ENCODE measurements at places on chromosomes 6 and 20. TPM values are rescaled to one million over a fixed set of nuclear protein-coding genes. Genes with fewer than 3 reads are reported as not detected.

BFSP1 gene
- 0.22 TPM for total RNA-seq

HCRTR2 gene
- total RNA-seq: not detected

CLPSL1 gene
- total RNA-seq: not detected

BHLHE23 gene
- total RNA-seq: not detected

DEFB124 gene
- not detected for total RNA-seq

RAET1G gene
- not detected for total RNA-seq

ZNF334 gene
- total RNA-seq: 4.8 TPM

SLC22A7 gene
- total RNA-seq: 22.6 TPM

DNA sequence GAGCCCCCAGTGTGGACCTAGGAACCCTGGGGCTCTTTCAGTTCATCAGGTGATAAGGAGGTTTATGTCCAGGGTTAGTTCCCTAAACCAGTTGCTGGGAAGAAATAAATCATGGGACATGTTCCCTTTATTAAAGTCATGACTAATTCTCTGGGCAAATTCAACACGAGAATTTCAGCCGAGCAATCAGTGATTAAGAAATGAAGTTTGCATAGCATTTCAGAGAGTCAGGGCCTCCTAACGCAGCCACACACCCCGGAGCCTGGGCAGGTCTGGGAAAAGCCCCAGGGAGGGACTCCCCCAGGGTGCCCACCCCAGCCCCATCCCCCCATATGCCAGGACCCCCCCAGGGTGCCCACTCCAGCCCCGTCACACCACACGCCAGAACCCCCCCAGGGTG lies 20.1 kb downstream of the SLCO4A1 start:
- peaks cover 55% of the 10 kb centered on the region for H3K4me1 ChIP-seq
- no peaks in the 10 kb centered on the region for H3K27me3 ChIP-seq
- H3K27ac ChIP-seq: no peak overlapping the region
- H3K4me3 ChIP-seq: no peak overlapping the region
- DNase-seq: no peak

DNA sequence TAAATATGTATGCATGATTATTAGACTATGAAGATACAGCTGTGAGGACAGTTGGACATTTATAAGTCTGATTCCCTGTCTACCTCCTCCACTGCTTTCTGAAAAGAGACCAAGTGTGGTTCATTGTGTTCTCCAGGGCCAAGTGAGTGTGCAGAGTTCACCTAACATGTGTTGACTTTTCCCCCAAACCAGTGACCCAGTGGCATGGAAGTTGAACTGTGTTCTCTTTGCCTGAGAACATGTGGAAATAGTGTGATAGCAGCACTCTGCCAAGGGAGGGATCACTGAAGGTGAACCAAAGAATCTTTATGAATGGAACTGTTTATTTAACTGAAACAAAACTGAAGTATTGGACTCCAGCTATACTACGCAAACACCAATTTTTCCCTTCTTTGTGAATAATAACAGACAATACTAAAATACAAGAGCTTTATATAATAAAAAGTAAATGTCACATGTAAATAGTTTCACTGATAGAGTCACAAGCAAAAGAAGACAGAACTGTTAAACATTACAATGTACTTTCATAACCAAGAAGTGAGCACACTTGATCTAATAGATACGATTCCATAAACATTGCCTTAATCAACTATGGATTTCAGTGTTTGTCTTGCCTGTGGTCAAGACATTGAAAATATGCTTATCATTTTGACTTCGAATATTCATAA lies 200.3 kb upstream of the FUT9 start:
- H3K36me3 ChIP-seq: no peaks in the 10 kb centered on the region
- DNase-seq: peak; percentile 99
- peaks cover 61% of the 10 kb centered on the region for H3K4me1 ChIP-seq
- H3K4me3 ChIP-seq: no peak overlapping the region
- H3K27me3 ChIP-seq: no peaks in the 10 kb centered on the region

GRCh38 chr20:59725476-59726280 lies 121.3 kb downstream of the PHACTR3 start:
- peaks cover 50% of the 10 kb centered on the region for H3K27me3 ChIP-seq
- no peaks in the 10 kb centered on the region for H3K36me3 ChIP-seq
- H3K4me3 ChIP-seq: no peak overlapping the region
- H3K4me1 ChIP-seq: no peaks in the 10 kb centered on the region

- no peaks in the 10 kb centered on the region for H3K36me3 ChIP-seq
- no peaks in the 10 kb centered on the region for H3K4me1 ChIP-seq
- no peaks in the 10 kb centered on the region for H3K27me3 ChIP-seq
- H3K27ac ChIP-seq: no peak overlapping the region
These were observed 132.9 kb downstream of the SCML4 start for GRCh38 chr6:107691062-107691751.

GRCh38 chr6:111541026-111541681 lies 58.1 kb upstream of the REV3L start:
- peaks cover 11% of the 10 kb centered on the region for H3K4me1 ChIP-seq
- H3K36me3 ChIP-seq: no peaks in the 10 kb centered on the region
- no peaks in the 10 kb centered on the region for H3K27me3 ChIP-seq
- no peak overlapping the region for H3K4me3 ChIP-seq

DNA sequence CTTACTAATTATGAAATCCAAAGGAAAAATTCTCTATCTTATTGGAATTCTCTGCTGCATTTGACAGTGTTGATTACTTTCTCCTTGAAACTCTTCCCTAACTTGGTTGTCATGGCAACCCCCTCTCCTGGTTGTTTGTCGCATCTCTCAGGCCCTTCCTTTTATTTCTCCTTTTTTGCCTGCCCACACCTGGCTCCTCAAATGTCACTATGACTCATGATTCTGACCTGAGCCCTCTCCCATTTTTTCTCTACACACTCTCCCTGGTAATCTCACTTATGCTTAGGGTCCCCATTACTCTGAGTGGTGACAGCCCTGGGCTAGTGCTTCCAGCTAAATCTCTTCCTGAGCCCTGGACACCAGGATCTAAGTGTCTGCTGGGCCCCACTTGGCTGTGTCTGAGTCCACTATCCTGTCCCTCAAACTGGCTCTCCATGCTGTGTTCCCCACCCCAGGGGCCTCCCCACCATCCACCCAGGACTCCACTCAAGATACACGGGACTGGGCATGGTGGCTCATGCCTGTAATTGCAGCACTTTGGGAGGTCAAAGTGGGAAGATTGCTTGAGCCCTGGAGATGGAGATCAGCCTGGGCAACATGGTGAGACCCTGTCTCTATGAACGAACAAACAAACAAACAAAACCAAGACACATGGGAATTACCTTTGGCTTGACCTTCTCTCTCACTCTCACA lies 16.5 kb upstream of the NNAT start:
- no peak overlapping the region for H3K4me3 ChIP-seq
- no peak overlapping the region for H3K27ac ChIP-seq
- H3K4me1 ChIP-seq: peaks cover 38% of the 10 kb centered on the region
- no peaks in the 10 kb centered on the region for H3K27me3 ChIP-seq
- H3K36me3 ChIP-seq: 0 out of 3 replicates have a peak, but pooled peaks cover 10% of the 10 kb centered on the region
- no peak for DNase-seq

- no peak overlapping the region for H3K27ac ChIP-seq
- peaks cover 5% of the 10 kb centered on the region for H3K4me1 ChIP-seq
- DNase-seq: no peak
- no peaks in the 10 kb centered on the region for H3K27me3 ChIP-seq
These were observed 188.2 kb downstream of the LRFN2 start for GRCh38 chr6:40398810-40399477.

- H3K4me1 ChIP-seq: peaks cover 14% of the 10 kb centered on the region
- DNase-seq: no peak
- no peaks in the 10 kb centered on the region for H3K36me3 ChIP-seq
- peaks cover 94% of the 10 kb centered on the region for H3K27me3 ChIP-seq
- H3K4me3 ChIP-seq: peak overlapping the region; percentile 85
- H3K27ac ChIP-seq: no peak overlapping the region
These were observed 9.2 kb downstream of the NRN1 start for GRCh38 chr6:5997420-5997987.

GRCh38 chr6:166309977-166310376 lies 1.8 kb upstream of the PRR18 start:
- DNase-seq: no peak
- no peaks in the 10 kb centered on the region for H3K36me3 ChIP-seq
- H3K4me3 ChIP-seq: no peak overlapping the region
- peaks cover 13% of the 10 kb centered on the region for H3K27me3 ChIP-seq
- H3K27ac ChIP-seq: no peak overlapping the region

DNA sequence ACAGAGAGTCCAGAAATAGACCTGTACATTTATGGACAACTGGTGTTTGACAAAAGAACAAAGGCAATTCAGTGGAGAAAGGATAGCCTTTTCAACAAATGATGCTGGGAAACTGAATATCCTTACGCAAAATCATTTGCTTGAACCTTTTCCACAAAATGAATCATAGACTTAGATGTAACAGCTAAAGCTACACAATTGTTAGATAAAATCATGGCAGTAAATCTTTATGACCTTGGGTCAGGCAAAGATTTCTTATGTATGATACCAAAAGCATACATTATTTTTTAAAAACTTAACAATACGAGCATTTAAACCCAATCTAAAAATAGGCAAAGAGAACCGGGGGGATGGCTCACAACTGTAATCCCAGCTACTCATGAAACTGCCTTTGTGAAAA lies 73.5 kb upstream of the DST start:
- H3K36me3 ChIP-seq: no peaks in the 10 kb centered on the region
- no peak overlapping the region for H3K27ac ChIP-seq
- DNase-seq: no peak
- no peaks in the 10 kb centered on the region for H3K27me3 ChIP-seq

DNA sequence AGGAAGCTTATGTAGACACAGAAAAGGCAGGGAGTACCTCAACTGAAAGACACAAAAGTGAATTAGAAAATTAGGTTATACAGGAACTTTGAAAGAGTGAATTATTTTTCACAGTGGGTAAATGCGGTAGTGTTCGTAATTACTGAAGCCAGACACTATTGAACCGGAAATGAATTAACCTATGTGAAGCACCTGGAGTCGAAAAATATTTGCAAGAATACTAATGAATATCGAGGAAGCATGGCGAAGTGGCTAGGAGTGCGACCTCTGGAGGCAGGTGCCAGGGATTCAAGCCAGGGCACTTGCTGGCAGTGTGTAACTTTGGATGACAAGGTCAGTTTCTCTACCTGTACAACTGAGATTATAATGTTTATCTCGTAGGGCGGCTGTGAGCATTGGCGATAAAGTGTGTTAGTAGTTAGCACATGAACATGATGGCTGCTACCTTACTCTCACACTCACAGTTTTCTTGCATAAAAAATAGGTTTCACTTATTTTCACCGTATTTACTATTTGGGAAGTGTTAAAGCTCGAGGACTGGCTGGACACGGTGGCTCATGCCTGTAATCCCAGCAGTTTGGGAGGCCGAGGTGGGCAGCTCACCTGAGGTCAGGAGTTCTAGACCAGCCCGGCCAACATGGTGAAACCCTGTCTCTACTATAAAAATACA lies 567 bp upstream of the SLC18B1 start:
- 0 out of 2 replicates have a peak, but pooled peaks cover 4% of the 10 kb centered on the region for H3K4me1 ChIP-seq
- H3K27ac ChIP-seq: peak overlapping the region; percentile 45
- DNase-seq: peak; percentile 83
- peak overlapping the region; percentile 84 for H3K4me3 ChIP-seq

- H3K4me1 ChIP-seq: peaks cover 7% of the 10 kb centered on the region
- no peak overlapping the region for H3K4me3 ChIP-seq
- H3K27ac ChIP-seq: no peak overlapping the region
- no peaks in the 10 kb centered on the region for H3K27me3 ChIP-seq
- H3K36me3 ChIP-seq: no peaks in the 10 kb centered on the region
- no peak for DNase-seq
These were observed 18.2 kb downstream of the AKAP12 start for GRCh38 chr6:151257985-151258445.

DNA sequence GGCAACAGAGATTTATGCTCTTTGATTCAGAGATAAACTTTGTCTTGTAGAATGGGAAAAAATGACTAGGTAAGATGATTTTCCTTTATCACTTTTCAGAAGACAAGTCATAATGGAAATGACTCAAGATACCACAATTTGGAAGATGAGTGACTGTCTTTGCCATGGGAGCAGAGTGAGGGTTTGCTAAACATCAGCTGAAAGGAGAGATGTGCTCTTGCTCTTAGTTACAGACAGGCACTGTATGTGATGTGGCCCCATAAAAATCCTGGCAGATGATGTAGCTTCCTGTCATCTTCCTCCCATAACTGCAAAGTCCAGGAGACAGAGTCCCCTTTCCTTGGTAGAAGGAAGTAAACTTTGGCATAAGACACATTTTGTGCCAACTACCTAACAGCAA lies 47.6 kb downstream of the BACH2 start:
- H3K27ac ChIP-seq: no peak overlapping the region
- no peaks in the 10 kb centered on the region for H3K36me3 ChIP-seq
- H3K4me1 ChIP-seq: no peaks in the 10 kb centered on the region
- no peak for DNase-seq
- no peaks in the 10 kb centered on the region for H3K27me3 ChIP-seq

- no peak overlapping the region for H3K4me3 ChIP-seq
- no peak overlapping the region for H3K27ac ChIP-seq
- H3K4me1 ChIP-seq: no peaks in the 10 kb centered on the region
- H3K36me3 ChIP-seq: no peaks in the 10 kb centered on the region
- H3K27me3 ChIP-seq: no peaks in the 10 kb centered on the region
- no peak for DNase-seq
These were observed 108.0 kb upstream of the LRFN2 start for GRCh38 chr6:40695114-40695513.
